ENCODE measurements at places on chromosomes 3 and 15.

GRCh38 chr15:91214675-91215590, 114.9 kb downstream of the SV2B start:
- no peak for DNase-seq

DNA sequence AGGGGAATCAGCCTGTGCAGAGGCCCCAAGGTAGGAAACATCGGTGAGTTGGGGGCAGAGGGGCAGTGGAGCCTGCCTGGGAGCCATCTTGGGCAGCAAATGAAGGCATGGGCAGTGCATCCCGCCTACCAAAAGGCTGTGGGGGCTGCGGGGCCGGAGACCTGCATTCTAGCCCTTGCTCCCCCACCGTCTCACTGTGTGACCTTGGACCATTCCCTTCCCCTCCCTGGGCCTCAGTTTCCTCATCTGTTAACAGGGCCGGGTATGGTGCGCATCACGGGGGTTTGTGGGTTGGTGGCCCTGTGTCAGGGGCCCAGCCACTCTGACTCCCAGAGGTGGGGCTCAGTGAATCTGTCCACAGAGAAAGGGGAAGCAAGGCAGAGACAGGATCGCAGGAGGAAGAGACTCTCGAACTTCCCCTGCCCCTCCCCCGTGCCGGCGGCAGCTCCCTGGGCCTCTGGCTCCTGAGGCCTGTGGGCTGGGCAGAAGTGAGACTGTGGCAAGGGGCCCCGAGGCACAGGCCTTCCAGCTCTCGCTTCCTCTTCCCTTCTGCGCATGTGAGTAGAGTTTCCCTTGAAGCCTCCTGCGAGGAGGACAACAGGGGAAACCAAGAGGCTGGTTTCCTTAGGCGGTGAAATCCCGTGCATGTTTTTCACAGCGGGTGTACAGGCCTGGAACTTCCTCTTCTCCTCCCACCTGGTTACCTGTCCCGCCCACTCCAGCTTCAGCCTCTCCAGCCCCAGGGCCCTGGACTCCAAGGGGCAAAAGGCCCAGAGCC, 42.9 kb downstream of the IDH2 start:
- no peak for DNase-seq

DNA sequence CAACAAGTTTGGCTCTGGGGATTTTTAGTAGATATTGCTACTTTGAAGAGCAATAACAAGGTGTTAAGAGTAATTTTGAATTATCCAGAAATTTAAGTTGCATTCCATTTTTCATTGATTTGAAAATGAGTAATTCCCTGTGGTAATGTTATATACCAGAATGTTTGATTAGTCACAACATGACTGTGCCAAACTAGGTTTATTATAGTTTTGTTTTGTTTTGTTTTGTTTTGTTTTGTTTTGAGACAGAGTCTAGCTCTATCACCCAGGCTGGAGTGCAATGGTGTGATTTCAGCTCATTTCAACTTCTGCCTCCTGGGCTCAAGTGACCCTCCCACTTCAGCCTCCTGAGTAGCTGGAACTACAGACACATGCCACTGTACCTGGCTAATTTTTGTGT, 40.7 kb downstream of the CNOT10 start:
- no peak for DNase-seq

DNA sequence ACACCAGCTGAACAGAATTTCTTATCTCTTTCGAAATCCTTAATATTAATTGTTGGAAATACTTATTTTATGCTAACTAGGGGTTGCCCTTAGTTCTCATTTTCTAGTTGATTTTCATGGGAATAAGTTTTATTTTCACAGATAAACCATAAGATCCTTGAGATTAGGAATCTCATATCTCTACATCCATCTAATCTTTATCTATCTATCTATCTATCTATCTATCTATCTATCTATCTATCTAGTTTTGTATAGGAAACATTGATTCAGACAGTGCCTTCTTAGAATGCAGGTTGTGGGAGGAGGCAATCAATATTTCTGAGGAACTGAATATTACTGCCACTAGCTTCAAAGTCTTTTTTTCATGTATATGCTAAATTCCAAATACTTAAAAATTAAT, 3.5 kb upstream of the KBTBD8 start:
- no peak for DNase-seq

- no peak for DNase-seq
Observed at GRCh38 chr3:163768048-163768447, 1310.2 kb downstream of the SI start.

- no peak for DNase-seq
Observed at GRCh38 chr3:50264383-50264963, 4.5 kb upstream of the SEMA3B start.

GRCh38 chr15:93466380-93466779, 377.4 kb upstream of the RGMA start:
- DNase-seq = no peak

DNA sequence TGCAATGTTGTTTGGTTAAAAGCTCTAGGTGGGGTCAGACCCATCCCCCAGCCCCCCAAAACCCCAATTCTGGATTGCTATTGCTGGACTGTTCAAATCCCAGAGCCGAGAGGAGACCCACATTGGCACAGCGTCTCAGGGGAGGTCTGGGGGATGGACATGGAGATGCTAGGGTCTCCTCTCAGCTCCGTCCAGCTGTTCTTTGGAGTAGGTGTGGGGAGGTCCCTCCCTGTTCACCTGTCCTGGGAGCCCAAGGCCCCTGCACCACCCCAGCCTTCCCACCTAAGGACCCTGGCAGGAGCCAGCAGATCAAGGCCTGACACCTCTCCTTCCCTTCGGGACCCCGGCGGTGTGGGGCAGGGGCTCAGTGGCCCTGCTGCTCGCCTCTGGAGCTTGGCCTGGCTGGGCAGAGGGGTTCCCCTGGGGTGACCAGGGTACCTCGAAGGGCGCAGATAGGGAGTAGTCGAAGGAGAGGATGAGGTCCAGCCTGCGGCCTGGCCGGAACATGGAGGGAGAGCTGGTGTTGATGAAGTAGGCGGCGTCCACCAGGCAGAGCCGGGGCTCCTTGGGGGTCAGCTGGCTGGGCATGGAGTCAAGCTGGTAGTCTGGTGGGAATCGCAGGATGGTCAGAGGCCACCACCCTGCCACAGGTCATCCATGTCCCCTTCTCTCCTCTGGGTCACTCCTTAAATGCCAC, 23.9 kb downstream of the PLA2G4D start:
- no peak for DNase-seq

- no peak for DNase-seq
Observed at GRCh38 chr3:58299839-58300516, 6.1 kb upstream of the RPP14 start.

DNA sequence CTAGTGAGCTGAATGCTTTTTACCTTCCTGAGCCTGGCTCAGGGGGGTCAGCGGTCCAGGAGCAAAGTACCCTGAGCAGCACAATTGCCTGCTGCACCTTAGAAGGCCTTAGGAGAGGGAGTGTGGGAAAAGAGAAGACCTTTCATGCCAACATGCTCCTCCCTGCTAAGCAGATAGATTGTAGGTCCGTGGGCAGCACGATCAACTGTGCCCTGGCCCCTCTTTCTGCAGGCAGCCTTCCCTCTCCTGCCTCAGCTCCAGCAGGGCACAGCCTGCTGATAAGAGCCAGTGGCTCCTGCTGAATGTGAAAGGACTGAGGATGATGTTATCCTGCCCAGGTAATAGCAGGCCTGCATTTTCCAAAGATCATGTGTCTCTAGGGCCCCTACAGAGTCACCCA, 4.1 kb downstream of the CORO2B start:
- DNase-seq = no peak

- DNase-seq = no peak
Observed at GRCh38 chr15:76062286-76062685, 2.5 kb downstream of the TMEM266 start.

- DNase-seq = no peak
Observed at GRCh38 chr3:188584958-188585689, 431.2 kb downstream of the LPP start.

GRCh38 chr15:101142711-101143110, 109.1 kb downstream of the CHSY1 start:
- no peak for DNase-seq

DNA sequence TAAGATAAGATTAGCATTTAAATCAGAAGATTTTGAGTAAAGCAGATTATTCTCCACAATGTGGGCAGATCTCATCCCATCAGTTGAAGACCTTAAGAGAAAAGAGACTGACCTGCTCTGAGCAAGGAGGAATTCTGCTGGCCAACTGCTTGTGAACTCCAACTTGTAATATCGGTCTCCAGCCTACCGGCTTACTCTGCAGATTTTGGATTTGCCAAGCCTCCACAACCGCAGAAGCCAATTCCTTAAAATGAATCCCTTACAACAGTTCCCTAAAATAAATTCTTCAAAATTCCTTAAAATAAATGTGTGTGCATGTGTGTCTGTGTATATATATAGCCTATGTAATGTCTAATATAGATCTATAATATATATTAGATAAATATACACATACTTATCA, 107.4 kb upstream of the KLF13 start:
- DNase-seq = no peak

GRCh38 chr3:66344391-66344811, 123.6 kb downstream of the SLC25A26 start:
- no peak for DNase-seq

GRCh38 chr3:49601358-49602048, 47.2 kb downstream of the BSN start:
- DNase-seq = no peak

GRCh38 chr15:96255599-96255998, 74.9 kb upstream of the NR2F2 start:
- no peak for DNase-seq

GRCh38 chr15:98452238-98452637, 196.1 kb upstream of the IGF1R start:
- no peak for DNase-seq

- DNase-seq = peak; percentile 80
Observed at GRCh38 chr3:156826144-156826895, at the start of gene LEKR1. Gene LEKR1, plus strand, starts transcription at chr3:156826353. Its CDS starts 2,977 bp downstream, at chr3:156829330.

GRCh38 chr3:97763586-97764406, 762 bp upstream of the ARL6 start:
- DNase-seq = no peak

DNA sequence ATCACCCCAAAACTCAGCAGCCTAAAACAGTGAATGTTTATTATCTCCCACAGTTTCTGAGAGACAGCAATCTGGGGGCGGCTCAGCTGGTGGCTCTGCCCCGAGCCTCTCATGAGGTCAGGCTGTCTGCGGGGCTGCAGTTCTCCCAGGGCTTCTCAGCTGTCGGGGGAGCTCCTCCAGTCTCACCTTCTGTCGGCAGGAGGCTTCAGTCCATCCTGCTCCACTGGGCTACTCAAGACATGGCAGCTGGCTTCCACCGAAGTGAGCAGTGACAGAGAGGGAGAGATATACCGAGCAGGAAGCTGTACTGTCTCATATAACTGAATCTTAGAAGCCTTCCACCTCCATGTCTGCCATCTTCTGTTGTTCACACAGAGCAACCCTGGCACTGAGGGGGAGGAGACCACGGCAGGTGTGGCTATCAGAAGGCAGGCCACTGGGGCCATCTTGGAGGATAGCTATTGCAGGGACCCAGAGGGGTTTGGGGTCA, 72.8 kb upstream of the ITGA11 start:
- no peak for DNase-seq

DNA sequence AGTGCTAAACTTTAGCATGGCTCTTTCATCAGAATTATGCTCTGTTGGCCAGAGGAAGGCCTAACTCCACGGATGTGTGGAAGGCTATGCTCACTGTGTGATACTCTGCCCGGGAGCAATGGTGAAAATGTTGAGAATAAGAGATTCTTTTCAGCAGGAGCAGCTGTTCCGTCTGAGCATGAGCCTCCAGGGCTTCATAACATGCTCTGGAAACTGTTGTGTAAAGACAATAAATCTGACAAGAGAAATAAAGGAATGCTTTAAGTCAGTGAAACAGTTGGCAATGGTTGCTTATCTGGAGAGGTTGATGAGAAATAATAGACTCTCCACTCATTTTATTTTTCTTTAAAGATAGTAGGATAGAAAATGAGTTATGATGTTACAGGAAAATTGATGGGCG, 269.8 kb downstream of the DIPK2A start:
- DNase-seq = no peak

DNA sequence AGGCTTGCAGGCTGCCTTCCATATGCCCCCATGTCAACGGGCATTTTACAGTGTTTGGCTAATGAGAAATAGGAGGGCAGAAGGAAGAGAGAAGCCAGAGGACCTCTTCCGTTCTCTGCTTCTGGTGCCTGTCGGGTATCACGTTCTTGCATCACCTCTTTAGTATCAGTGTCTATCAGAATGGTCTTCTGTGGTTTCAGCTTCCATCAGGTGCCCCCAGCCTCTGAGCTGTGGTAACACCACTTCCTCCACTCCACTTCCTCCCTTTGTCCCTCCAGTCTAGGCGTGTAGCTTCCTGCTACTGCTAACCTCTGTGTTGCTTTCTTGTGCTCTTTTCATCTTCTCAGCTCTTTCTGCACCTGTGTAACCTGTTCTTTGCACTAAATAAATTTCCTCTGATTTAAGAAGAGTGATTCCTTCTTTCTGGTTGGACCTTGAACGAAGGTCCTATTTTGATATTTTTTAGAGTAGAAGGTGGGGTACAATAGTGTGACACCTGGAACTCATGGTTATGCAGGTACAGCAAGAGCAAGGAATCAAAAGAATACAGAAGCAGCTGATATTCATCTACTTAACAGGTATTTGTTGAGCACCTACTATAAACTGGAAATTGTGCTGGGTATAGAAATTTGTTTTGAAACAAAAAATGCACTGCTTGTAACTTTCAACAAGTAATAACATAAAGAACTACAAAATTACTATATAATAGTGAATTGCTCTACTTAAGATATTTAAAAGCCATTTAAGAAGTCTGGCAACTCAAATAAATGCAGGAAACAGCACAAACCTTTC, 27.4 kb upstream of the FOXB1 start:
- no peak for DNase-seq

DNA sequence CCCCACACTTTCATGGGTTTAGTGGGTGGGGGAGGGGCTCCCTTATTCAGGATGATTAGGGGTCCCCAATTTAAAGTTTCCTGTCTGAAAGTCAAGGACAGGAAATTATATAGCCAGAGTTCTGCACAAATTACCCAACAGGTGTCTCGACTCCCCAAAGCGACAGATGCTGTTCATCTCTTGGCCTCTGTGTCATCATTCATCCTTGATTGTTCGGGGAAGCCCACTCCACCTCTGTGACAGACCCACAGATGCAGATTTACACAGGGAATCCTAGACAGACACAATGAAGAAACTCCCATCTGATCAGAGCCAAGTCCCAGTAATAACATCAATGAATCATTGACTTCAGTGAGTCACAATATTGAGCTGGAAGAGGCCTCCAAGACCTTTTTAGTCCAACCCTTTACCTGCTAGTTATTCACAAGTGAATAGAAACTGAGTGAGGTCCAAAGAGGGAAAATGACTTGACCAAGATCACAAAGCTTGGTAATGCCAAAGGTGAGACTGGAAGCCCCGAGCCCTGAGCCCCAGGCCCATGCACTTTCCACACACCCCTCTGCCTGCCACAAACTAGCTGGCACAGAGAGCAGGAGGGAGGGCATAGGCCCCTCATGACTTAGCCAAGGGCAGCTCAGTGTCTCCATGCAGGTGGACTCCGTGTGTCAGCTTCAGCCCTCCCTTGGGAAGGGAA, 7.9 kb upstream of the SRP14 start:
- DNase-seq = no peak

Data from NCI-H1436 (cell line).